Renal cortex interstitium (tissue), 15 donors: ENCODE measurements at places on chromosomes 1 and 21. TPM values are rescaled to one million over a fixed set of nuclear protein-coding genes. Genes with fewer than 3 reads are reported as not detected.

DNA sequence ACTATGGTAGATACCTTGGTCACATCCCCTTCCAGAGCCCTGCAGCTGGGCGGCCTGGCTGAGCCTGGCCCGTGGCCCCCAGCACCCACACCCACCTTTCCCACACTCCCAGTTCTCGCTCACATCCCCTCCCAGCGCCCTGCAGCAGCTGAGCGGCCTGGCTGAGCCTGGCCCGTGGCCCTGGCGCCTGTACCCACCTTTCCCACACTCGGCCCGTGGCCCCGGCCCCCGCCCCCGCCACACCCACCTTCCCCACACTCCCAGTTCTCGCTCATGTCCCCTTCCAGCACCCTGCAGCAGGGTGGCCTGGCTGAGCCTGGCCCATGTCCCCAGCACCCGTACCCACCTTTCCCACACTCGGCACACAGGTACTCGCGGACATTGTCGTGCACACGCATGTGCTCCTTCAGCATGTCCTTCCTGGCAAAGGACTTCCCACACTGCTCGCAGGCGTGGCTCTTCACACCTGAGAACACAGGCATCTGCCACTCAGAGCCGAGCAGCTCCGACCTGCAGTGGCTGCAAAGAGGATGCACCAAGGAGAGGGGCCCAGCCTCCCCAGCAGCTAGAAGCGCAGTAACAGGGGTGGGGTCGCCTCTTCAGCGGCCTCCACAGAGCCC, 52.5 kb upstream of the RIPK4 start:
- no peak for DNase-seq

DNA sequence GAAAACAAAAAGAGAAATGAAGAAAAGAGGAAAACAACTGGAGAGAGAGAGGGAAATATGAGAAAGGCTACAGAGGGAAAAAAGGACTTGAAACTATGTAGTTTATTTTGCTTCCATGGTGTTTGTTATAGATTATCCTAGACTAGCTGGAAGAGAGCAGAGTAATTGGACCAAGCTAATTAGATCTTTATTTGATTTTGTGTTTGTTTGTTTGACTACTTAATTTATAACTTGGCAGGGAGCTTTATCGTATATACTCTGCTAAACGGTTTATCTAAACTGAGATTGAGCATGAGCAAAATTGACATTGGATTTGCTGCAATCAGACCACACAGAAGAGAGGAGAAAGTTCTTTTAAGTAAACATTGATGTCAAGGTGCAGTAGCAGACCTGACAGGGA, 443.8 kb upstream of the USP24 start:
- no peak for DNase-seq

- no peak for DNase-seq
These were observed 91.7 kb upstream of the EDN2 start for GRCh38 chr1:41576206-41576605.

DNA sequence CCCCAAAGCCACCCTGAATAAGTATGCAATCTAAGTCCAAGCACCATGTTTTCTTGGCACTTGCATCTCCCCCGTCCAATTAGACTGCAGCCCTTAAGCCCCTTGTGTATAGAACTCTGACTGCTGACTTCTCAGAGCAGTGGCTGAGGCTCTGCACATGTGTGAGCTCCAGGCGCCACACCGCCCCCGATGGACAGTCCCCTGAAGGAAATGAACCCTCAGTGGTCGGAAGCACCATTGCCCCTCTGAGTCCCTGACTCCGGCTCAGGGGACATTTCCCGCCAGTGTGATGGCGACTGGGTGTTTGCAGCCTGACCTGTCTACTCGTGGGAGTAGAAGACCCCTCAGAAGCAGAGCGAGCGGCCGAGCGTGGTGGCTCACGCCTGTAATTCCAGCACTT, 37.2 kb upstream of the SCCPDH start:
- no peak for DNase-seq

DNA sequence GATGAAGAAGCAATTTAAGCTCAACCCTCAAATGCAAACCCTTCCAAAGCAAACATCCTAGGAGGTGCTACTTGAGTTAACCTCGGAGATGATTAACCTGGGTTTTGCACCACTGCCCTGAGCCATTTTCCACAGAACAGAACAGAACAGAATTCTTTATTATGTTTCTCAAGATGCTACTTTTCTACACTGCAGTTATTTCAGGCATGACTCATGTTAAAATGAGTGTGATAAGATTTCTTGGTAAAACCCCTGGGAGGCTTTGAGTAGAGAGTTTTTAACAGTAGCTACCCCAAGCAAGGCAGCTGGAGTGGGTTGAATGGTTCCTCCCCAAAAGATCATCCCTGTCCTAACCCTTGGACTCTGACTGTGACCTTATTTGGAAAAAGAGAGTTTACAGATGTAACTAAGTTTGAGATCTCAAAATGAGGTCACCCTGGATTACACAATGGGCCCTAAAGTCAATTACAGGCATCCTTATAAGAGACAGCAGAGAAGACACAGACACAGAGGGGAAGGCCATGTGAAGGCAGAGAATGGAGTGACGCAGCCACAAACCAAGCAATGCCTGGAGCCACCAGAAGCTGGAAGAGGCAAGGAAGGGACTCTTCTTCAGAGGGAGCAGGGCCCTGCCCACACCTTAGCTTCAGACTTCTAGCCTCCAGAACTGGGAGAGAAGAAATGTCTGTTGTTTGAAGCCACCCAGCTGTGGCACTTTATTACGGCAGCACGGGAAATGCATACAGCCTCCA, 153.4 kb downstream of the ETS2 start:
- no peak for DNase-seq

DNA sequence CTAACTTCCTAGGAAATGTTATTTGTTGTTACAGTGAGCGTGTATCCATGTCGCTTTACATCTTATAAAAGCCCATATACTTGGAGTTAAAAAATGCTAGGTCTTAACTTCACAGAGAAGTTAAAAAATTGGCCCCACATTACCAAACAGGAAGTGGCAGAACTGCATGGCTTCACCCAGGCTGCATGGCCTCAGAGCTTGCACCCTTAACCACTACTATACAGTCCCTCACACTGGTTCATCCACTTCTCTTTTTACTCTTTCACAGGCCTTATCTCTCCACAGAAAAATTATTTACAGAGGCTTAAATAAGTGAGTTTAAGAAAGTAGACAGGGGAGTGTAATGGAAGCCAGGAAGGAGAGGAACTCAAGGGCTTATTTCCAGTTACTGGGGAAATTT, 402.5 kb downstream of the HHAT start:
- no peak for DNase-seq

DNA sequence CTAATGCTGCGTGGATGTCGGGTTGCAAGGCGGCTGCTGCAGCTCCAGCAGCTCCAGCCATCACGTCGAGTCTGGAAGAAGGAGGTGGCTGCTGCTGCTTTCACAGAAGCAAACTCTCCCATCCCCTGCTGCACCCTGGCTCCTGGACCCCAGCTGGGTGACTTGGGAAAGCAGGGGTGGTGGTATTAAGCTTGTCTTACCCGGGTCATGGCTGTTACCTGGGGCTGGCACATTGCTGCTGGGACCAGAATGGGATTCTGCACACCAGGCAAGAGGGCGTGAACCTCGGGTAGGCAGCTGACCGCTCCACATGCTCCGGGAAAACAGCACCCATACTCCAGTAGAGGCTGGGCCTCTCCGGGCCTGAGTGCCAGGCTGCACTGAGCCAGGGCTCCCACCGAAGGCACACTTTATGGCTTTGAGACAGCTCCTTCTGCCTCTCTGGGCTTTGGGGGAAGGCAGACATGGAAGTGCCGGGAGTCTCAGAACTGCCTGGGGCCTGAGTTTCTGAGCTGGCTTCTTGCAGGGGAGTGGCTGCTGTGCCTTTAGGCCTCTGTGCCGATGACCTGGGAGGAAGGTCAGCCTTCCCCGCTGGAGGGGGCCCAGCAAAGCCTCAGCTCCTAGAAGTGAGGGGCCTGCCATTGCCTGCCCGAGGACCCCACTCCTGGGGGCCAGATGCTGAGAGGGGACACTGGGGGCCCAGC, 1.2 kb downstream of the SMIM1 start:
- DNase-seq: no peak

- no peak for DNase-seq
These were observed 29.4 kb upstream of the TRIM17 start for GRCh38 chr1:228445843-228446650.

DNA sequence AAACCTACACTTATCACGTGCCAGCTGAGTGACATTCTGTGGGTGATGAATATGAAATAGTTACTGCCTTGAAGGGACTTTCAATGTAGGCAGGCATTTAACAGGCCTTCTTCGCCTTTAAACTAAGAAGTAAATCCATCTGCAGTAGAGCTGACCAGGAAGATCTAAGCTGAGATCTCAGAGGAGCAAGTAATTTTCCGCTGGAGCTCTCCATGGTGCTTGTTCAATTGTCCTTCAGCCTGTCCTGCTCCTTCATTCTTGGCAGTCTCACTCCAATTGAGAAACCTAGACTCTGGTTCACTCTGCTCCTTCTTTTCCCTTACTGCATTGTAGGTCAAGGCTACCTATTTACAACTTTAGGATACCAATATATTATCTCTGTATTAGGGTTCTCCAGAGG, 183.5 kb downstream of the HMCN1 start:
- DNase-seq: no peak

- DNase-seq: no peak
These were observed 163.2 kb upstream of the PALMD start for GRCh38 chr1:99482750-99483149.

DNA sequence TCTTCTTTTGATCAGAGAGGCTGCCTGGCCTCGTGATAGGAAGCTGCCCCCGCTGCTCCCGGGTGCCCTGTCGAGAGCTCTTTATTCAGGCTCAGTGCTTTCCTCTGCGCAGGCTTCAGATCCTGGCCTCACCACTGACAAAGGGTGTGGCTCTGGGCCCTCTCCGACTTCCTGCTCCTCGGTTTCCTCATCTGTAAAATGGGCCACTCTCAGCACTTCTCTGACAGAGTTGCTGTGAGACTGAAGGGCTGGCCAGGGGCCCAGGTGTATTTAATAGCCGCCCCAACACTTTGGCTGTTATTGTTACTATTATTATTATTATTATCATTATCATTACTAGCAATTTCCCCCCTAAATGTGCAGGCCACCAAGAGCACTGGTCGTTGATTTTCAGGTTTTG, 61.0 kb upstream of the EFHD2 start:
- no peak for DNase-seq

- DNase-seq: peak; percentile 81
These were observed 1.1 kb downstream of the STMN1 start for GRCh38 chr1:25904943-25905679.

The CNKSR1 gene
- 14.5 TPM for polyA plus RNA-seq

The DIRAS3 gene
- 2.4 TPM for polyA plus RNA-seq

The KCNK2 gene
- 3.2 TPM for polyA plus RNA-seq

The SLAMF7 gene
- 0.33 TPM for polyA plus RNA-seq

The OPTC gene
- polyA plus RNA-seq: not detected

The ERG gene
- polyA plus RNA-seq: 19.8 TPM

The LCE3C gene
- polyA plus RNA-seq: not detected

The PTPRC gene
- 6.4 TPM for polyA plus RNA-seq

The KRTAP19-3 gene
- not detected for polyA plus RNA-seq

The ERICH3 gene
- 0.36 TPM for polyA plus RNA-seq
